Effector memory CD4-positive, alpha-beta T cell (primary cell): ENCODE measurements at places on chromosomes 7 and 10.

DNA sequence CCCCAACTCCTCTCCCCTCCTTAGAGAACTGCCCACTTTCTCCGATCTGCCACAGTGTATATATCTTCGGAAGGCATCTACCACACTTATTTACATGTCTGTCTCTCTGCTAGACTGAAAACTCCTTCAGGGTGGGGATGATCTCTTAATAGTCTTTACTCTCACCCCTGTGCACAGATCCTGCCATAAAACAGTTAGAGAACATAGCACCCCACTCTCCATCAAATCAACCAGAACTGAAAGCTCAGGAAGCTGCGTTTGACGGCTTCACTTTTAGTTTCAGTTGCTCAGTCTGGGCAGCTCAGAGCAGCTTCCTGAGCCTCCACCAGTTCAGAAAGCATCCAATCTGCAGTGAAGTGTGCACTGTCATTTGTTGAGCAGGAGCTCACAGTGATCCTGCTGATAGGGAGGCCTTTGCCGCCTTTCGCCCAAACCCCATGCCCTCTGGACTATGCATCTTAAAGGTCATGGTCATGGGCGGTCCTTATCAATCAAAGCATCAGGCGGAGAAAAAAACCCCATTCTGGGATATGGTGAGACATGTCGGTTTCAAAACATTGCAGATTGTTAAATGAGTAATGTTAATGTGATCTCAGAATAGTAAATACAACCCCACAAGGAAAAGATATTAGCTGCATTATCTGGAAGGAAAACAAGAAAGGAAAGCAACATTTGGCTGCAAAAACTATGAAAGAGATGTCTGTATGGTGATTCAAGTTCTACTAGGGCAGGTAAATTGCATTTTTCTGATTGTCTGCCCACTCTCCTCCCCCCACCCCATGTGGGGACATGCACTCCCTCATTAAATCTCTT is 167.1 kb upstream of the ADO start:
- peak; percentile 41 for DNase-seq

DNA sequence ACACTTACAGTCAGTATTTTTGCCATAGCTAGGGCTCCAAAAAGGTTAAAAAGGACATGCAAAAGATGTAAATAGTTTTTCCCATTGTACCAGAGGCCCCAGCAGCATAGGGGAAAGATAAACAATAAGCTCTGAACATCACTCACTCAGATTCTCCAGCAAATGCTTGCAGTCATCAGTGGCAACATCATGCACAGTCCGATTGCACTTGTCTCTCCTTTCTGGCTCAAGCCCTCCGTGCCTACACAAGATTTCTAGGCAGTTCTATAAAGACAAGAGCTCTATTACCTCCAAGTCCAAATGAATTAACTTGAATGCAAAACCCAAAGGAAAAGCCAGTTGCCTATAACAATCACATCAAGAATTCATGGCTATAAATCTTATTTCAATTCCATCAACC is 106.3 kb downstream of the CTTNBP2 start:
- DNase-seq: no peak

DNA sequence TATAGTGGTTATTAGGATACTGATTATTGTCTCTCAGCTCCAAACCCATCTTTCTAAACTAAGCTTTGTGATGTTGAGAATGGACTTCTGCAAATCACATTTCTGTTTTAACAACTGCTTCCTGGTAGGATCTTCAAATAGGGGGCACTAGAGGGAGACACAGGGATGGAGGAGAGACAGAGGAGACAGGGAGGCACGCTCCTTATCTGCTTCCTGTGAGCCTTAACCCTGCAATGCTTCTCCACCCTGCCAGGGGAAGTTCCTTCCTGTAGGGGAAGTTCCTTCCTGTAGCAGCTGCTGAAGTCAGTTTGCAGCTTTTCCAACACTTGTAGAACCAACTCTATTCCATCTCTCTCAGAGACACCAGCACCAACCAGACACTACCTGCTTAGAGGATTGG is 847.2 kb downstream of the CCSER2 start:
- no peak for DNase-seq

DNA sequence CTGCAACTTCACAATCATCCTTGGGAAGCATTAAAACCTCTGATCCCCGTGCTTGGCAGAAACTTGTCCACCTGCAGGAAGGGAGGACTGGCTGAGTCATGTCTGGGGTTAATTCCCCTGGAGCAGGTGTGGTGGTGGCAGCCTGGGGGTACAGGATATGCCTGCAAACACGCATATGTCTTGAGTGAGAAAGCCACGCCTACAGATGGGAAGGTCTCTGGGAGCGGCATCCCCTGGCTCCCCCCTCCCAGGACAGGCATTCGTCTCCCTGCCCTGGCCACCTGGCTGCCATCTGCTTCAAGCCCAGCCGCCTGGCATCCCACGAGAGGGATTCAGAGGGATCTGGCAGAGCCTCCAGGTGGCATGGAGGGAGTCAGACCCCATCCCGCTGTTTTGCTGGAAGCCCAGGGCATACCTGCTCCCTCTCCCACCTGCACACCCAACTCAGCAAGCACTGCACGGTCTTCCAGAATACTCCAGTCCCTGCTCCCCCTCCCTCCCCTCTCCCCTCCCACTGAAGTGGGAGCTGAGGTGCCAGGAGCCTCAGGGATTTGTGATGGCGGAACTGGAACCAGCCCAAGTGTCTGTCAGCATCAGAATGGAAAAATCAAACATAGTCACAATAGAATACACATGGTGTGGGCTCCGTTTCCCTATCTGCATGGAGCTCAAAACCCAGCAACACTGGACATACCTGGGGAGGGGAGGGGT is 61.0 kb downstream of the CAMK2B start:
- no peak for DNase-seq

GRCh38 chr10:103739039-103739764 is 116.2 kb downstream of the SH3PXD2A start:
- no peak for DNase-seq

DNA sequence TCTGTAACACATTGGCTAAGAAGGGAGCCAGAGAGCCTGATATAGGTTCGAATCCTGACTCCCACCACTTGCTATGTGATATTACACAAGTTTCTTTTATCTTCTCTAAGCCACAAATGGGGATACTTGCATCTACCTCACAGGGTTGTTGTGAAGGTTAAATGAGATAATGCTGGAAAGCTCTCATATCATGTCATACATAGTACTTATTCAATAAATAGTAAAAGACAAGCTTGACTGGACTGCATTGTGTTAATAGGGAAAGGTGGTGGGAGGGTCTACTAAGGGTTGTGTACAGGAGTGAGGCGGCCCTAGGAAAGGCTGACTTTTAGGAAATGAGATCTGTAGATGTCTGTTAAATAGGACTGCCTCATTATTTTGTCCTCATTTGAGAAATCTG is 35.8 kb upstream of the DNMBP start:
- DNase-seq: no peak

DNA sequence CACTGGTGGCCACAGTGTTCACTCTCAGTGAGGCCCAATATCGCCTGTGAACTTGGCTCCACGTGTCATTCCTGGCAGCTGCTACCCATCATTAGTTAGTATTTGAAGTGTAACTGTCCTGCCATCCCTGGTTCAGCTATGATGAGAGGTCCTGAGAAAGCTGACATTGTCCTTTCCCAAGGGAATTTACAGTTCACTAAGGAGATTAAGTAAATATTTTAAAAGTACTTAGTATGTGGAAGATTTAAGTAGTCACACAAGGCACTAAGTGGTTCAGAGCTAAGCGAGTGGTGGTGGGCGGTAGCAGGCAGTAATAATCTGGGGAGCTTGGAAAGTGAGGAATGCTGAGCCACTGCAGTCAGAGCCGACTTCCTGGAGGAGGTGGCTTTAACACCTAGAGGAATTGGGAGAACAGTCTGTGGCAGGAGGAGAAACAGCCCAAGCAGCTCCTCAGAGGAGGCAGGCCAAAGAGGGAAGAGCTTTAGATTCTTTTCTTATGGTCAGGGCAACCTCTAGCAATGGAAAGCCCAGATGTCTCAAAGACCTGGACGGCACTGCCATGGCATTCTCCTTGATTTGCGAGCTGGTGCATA is 519.7 kb downstream of the LRMDA start:
- no peak for DNase-seq
